ENCODE measurements at places on chromosomes 6 and 20. TPM values are rescaled to one million over a fixed set of nuclear protein-coding genes. Genes with fewer than 3 reads are reported as not detected.

The TUBB1 gene
- total RNA-seq: not detected

The APOBEC2 gene
- 4.0 TPM for total RNA-seq

The VIP gene
- total RNA-seq: not detected

The MACROD2 gene
- 8.3 TPM for total RNA-seq

The HDAC2 gene
- total RNA-seq: 31.3 TPM

The CASS4 gene
- 0.52 TPM for total RNA-seq

The C6orf163 gene
- total RNA-seq: 4.9 TPM

The HCK gene
- 4.3 TPM for total RNA-seq

The ZC2HC1B gene
- total RNA-seq: not detected

The TPX2 gene
- not detected for total RNA-seq

The SLC25A27 gene
- total RNA-seq: 36.8 TPM

The CENPW gene
- total RNA-seq: not detected

The BCAS1 gene
- total RNA-seq: not detected

The DHX35 gene
- 7.3 TPM for total RNA-seq

The RRAGD gene
- 9.3 TPM for total RNA-seq

The EYS gene
- not detected for total RNA-seq

The SLC17A1 gene
- not detected for total RNA-seq

The CHRNA4 gene
- total RNA-seq: not detected

The CSNK2B gene
- total RNA-seq: 100 TPM

The RBM38 gene
- 12.7 TPM for total RNA-seq

The NINL gene
- total RNA-seq: 6.7 TPM

The MPIG6B gene
- total RNA-seq: not detected

The NNAT gene
- total RNA-seq: not detected

The SOX18 gene
- total RNA-seq: 17.1 TPM

The MYLK4 gene
- 0.26 TPM for total RNA-seq

The PCMT1 gene
- 26.2 TPM for total RNA-seq

GRCh38 chr6:79824202-79824601, 123.2 kb downstream of the ELOVL4 start:
- DNase-seq: no peak

- DNase-seq: no peak
These were observed 171.8 kb upstream of the COL21A1 start for GRCh38 chr6:56419191-56419590.

GRCh38 chr6:49553384-49553783, 2.9 kb downstream of the C6orf141 start:
- DNase-seq: peak; percentile 12

GRCh38 chr6:75300531-75300855, 15.9 kb upstream of the TMEM30A start:
- DNase-seq: no peak

DNA sequence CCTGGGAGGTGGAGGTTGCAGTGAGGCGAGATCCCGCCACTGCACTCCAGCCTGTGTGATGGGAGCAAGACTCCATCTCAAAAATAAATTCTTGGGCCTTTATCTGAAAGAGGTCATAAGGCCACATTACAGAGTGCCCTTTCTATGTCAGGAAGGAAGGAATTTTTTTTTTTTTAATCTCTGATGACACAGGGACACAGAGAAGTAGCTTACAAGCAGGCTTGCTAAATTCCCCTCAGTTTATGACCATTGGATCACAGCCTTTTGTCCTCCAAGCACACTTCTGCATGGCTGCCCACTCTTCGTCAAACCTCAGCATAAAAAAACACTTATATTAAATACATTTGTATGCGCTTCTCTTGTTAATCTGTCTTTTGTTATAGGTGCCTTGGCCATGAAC, 7.5 kb upstream of the IFNGR1 start:
- DNase-seq: no peak

GRCh38 chr20:61948586-61949362, 116.9 kb downstream of the TAF4 start:
- no peak for DNase-seq

- DNase-seq: no peak
These were observed 56.4 kb downstream of the RALY start for GRCh38 chr20:34049897-34050695.

DNA sequence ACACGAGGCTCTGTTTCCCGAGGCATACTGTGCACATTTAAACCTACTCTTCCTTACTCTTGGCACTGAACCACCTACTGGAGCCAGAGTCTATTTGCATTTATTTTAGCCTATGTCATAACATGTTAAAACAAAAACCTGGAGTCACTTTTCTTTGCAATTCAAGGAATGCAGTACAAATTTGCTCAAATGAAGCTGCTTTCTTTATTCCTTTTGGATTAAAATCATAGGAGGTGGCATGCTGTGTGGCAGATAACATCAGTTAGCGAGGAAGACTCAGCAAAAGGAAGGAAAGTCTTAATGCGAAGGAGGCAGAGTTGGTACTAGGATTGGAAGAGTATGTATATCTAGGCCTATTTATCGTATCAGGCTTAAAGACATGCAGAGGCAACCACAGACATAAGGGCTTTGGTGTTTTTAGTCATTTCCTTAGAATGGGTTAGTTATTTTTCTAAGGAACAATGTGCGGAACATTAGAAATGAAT, 92.9 kb downstream of the SAMD3 start:
- no peak for DNase-seq

GRCh38 chr6:127022302-127022701, 96.2 kb upstream of the RSPO3 start:
- peak; percentile 18 for DNase-seq

DNA sequence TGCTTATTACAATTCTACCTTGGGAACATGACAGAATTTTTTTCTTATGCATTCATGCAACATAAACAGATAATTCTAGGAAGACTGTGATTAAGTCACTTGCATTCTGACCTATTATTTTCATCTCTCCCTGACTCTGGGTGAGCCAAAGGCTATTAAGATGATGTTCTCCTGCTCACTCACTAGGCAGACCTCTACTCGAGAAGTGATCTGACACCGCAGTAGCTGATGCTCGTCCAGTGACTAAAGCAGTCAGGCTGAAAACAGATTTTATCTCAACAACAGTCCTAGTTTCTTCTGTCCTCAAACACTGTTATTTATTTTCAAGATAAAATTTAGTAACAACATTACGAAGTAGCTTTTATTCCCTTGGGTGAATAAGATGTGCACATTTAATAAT, 17.3 kb downstream of the NAA20 start:
- DNase-seq: no peak

- DNase-seq: no peak
These were observed 1.6 kb downstream of the PRDM1 start for GRCh38 chr6:106087548-106088325.

DNA sequence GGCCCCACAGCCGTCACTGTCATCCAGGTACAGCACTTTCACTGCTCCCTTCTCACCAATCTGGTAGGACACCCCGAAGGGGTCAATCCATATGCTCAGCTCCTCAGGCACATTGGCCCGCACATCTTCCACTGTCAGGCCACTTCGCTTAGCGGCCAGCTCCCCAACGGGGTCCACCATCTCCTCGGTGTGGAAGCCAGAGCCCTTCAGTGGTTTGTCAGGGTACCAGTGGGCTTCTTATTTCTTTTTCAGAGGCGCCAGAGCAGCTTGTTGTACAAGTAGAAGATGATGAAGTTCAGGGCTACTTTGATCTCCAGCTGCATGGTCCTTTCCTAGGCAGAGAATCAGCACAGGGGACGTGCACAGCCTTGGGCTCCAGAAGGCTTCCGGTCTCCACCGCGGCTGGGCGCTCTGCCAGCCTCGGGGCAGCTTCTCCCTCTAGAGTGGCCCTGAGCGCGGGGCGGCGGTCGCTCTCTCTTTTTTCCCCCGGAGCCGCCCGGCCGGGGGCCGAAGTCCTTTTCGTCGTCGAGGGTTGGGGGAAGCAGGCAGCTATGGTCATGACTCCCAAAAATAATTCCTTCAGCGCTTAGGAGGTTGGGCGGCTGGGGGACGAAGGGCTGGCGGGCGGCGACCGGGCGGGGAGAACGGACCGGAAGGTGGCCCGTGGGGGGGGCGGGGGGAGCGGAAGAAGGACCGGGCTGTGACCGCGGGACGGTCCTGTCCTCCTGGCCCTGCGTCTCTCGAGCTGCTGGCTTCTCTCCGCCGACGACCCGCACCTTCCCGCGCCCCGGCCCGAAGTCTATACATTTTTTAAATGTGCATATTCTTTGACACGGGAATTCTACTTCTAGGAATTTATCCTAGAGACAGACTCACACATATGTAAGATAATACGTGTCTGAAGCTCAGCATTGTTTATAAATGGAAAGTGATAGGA, 6.5 kb upstream of the ZSCAN9 start:
- peak; percentile 74 for DNase-seq

DNA sequence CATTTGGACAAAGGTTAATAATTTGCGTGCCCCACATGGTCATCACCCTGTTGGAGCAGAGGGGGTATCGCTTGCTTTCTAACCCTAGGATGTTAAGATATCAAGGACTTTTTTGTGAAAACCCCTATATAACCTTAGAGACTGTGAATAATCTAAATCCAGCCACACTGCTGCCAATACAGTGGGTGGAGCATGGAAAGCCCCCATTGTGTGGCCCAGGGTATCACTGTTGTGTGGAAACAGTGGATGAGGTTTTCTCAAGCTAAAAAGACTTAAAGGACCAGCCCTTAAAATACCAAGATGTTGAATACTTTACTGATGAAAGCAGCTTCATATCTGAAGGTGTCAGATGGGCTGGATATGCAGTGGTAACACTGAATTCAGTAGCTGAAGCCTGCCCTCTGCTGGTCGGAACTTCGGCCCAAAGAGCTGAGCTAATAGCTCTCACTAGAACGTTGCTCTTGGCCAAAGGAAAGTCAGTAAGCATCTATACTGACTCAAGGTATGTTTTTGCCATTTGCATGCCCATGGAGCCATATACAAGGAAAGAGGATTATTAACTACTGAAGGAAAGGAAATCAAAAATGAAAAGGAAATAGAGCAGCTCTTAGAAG, 695.2 kb downstream of the PHF3 start:
- DNase-seq: peak; percentile 74

GRCh38 chr20:36094497-36094896, 60.0 kb upstream of the EPB41L1 start:
- DNase-seq: peak; percentile 51

DNA sequence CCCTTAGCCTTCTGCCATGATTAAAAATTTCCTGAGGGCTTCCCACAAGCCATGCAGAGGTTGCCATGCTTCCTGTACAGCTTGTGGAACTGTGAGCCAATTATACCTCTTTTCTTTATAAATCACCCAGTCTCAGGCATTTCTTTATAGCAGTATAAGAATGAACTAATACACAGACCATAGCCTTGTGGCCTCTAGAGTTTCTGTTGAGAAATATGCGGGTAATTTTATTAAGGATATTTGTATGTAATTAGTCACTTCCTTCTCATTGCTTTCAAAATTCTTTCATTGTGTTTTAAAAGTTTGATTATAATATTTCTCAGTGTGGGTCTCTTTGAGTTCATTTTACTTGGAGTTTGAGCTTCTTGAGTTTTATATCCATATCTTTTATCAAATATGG, 484.9 kb downstream of the COL12A1 start:
- DNase-seq: no peak

DNA sequence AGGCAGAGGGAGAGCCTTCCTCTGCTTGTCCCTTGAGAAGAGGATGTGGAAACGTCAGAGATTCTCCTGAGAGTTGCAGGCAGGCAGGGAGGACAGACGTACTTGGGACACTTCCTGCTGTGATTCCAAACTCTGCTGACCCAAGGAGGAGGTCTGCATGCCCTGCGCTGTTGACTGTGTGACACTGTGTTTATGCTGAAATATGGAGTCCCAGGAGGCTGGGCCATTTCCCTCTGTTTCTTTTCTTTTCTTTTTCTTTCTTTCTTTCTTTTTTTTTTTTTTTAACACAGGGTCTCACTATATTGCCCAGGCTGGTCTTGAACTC, 63.5 kb upstream of the BHLHE23 start:
- no peak for DNase-seq

GRCh38 chr6:70520575-70520974, 46.2 kb upstream of the SDHAF4 start:
- no peak for DNase-seq

- no peak for DNase-seq
These were observed 5.9 kb upstream of the CST3 start for GRCh38 chr20:23643659-23644058.

- no peak for DNase-seq
These were observed 4.7 kb downstream of the PPP1R18 start for GRCh38 chr6:30681766-30682142.

DNA sequence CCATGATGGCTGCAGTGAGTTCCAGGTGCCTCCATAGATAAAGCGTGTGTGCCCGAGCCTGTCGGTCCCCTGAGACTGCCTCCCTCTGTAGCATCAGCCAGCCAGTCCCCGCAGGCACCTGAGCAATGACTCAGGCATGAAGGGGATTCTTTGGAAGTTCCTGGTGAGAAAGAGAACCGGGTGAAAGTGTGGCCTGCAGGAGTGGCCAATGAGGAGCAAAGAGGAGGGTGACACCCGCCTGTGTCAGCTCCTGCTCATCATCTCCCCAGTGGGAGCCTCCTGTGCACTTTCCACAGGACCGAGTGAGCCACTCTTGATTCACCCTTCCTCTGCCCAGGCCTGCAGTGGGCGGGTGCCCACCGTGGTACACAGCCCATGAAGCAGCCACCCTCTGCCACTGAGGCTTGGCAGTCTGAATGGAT, 71.2 kb upstream of the PTPN1 start:
- no peak for DNase-seq

GRCh38 chr6:124962639-124963415, 590 bp downstream of the RNF217 start:
- peak; percentile 56 for DNase-seq

DNA sequence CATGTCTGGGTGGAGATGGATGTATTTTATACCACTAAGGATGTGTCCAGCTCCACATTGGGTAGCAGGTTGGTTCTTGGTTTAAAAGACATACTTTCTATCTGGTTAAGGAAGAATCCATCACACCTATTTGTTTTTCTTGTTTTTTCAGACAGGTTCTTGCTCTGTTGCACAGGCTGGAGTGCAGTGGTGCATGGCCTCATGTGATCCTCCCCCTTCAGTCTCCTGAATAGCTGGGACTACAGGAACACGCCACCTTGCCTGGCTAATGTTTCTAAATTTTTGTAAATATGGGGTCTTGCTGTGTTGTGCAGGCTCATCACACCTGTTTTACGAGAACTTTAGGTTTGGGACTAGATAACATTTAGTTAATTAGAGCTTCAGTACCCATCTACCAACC, 115.7 kb upstream of the PRND start:
- no peak for DNase-seq

DNA sequence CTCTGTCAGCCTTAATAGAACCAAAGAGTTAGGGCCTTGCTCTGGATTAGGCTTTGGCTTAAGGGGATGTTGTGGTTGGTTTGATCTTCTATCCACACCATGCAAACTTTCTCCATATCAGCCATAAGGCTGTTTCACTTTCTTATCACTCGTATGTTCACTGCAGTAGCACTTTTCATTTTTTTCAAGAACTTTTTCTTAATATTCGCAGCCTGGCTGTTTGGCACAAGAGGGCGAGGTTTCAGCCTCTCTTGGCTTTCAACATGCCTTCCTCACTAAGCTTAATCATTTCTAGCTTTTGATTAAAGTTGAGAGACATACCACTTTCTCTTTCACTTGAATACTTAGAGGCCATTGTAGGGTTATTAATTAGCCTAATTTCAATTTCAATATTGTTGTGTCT, 193.1 kb downstream of the NRN1 start:
- DNase-seq: no peak

- no peak for DNase-seq
These were observed 9.6 kb downstream of the TMEM239 start for GRCh38 chr20:2825761-2826160.

GRCh38 chr6:68279793-68280557, 355.1 kb upstream of the ADGRB3 start:
- DNase-seq: no peak

- DNase-seq: no peak
These were observed 564.3 kb upstream of the MARCKS start for GRCh38 chr6:113292646-113293422.

GRCh38 chr6:113860181-113860955, 3.2 kb downstream of the MARCKS start:
- DNase-seq: peak; percentile 39
